A172 (cell line): ENCODE measurements at places on chromosomes 16 and 17. TPM values are rescaled to one million over a fixed set of nuclear protein-coding genes. Genes with fewer than 3 reads are reported as not detected.
A peak's percentile ranks its signal among the peaks of the same experiment; 100 is the strongest.

- DNase-seq, result no peak
These were observed 47.5 kb downstream of the MAP2K6 start for GRCh38 chr17:69461951-69462369.

DNA sequence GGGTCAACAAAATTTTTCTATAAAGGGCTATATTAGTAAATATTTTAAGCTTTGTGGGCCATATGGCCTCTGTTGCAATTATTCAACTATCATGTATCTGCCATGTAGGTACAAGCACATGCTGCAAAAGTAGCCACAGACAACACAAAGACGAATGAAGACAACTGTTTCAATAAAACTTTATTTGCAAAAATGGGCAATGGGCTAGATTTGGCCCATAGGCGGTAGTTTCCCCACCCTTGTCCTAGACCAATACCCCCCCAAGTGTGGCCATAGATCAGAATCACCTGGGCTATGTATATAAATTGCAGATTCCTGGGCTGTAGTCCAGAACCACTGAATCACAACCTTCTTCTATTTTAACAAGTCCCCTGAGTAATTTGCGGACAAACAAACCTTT is 331.0 kb upstream of the PSMD7 start:
- DNase-seq, result no peak

DNA sequence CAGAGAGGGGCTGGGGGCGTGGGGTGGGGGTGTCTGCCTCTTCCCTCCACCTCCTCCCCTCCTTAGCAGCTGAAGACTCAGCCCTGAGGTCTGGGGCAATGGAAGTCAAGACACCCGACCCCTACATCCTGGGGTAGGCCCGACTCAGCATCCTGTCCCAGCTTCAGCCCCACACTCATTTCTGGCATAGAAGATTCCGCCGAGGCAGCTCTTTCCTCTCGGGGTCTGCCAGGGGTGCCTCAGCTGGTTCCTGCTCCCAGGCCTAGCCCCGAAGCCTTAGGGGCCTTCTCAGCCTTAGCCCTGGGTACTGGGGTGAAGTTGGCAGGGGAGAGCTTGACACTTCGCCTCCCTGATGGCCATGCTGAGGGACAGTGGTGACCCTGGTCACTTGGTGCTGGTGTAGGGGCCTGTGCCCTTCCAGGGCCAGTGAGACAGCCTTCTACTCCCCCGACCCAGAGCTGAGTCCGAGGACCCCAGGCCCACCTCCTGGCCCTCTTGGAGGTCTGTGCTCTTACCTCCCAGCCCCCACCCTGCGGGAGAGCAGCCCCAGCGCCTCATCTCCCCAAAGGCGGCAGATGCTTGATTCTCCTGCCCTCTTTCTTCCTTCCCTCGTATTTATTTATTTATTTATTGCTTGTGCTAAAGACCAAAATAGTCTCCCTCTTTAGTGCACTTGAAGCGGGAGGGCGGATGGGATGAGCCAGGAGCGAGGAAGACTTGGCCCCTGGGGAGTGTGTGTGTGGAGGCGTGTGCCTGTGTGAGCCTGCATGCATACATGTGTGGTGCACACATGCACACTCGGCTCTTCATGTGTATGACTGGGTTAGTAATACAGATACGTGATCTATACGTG is 42.5 kb downstream of the KCNJ12 start:
- DNase-seq, result no peak

DNA sequence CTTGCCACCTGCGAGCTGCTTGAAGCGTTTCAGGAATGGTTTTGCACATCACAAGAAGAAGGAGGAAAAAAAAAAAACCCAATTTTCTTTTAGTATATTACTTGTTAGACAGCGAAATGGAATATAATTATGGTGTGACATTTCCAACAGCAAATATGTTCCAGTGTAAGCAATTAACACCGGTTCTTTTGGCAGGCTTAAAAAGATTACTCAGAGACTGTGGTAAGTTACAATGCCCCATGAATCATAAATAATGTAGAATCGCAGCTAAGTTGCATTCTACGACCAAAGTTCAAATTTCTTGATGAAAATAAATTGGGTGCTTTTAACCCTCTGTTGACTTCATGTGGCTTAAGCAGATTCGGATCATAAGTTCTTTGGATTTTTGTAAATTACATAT is 245.2 kb downstream of the XYLT1 start:
- no peak for DNase-seq

GRCh38 chr16:65965628-65966027 is 400.9 kb upstream of the CDH5 start:
- DNase-seq, result no peak

GRCh38 chr17:73613271-73614233 is 30.7 kb downstream of the SDK2 start:
- no peak for DNase-seq

GRCh38 chr16:30744183-30744582 is 4.0 kb upstream of the PHKG2 start:
- no peak for DNase-seq

DNA sequence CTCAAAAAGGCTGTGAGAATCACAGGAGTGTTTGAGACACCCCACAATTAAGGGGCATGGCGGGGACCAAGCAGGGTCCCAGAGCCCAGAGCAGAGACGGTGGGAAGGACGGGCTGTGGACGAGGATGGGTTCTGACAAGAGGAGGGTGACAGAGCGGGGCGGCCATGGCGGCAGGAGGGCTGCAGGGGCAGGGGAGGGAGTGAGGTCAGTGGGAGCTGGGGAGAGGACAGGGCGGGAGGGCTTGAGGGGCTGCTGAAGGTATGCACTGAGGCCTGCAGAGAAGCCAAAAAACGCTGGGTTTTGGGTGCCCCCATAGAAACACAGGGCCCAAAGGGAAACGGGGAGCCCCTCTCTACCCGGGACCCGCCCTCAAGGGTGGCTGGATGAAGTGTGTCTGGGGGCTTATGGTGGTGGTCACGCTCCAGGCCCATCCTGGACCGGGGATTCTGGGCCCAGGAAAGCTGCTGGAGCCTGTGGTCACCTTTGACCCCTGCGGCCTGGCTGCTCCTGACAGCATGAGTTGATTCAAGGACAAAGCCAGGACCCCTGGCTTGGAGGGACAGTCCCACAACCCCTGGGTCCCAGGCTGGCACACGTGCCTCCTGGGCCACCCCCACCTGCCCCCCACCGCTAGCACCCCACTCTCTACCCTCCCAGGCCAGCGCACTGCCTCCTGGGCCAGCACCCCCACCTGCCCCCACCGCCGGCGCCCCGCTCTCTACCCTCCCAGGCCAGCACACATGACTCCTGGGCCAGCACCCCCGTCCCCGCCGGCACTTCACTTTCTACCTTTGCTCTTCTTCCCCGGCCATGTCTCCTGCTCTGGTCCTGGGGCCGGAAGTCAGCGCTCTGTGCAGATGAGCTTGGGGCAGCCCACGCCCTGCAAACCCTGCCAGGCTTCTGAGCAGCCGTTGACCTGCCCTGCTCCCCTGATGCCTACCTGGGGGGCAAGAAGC is 31.0 kb upstream of the ACSF3 start:
- no peak for DNase-seq

- DNase-seq, result no peak
These were observed 29.2 kb downstream of the DDX19A start for GRCh38 chr16:70375636-70376611.

- no peak for DNase-seq
These were observed 107.2 kb upstream of the C16orf82 start for GRCh38 chr16:26959416-26960009.

DNA sequence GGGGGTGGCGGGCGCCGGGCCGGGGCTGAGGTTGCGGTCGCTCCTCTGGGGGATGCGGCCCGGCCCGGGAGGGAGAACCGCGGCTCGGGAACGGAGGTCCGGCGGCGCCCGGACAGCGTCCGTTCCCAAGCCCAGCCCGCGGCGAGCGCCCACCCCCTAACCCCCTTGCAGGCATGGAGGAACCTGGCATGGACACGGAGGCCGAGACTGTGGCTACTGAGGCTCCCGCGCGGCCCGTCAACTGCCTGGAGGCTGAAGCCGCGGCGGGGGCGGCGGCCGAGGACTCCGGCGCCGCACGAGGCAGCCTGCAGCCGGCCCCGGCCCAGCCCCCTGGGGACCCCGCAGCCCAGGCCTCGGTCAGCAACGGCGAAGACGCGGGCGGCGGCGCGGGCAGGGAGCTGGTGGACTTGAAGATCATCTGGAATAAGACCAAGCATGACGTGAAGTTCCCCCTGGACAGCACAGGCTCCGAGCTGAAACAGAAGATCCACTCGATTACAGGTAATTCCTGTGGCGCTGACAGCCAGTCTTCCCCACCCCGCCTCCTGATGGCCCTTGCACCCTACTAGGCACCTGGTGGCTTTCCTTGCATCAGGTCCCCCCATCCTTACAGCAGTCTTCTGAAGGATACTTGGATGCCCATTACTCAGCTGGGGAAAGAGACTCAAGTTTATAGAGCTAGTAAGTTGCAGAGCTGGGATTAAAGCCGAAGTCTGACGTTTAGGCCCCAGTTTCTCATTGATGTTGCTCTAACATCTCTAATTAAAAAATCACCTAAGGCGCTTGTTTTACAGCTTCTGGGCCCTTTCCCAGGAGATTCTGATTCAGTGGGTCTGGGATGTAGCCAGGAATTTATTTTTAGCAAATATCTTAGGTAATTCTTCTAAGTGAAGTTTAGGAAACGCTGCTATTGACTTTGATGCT is 514 bp downstream of the UBFD1 start:
- peak; percentile 43 for DNase-seq

- DNase-seq, result no peak
These were observed 135.9 kb downstream of the KATNIP start for GRCh38 chr16:27685807-27686206.

DNA sequence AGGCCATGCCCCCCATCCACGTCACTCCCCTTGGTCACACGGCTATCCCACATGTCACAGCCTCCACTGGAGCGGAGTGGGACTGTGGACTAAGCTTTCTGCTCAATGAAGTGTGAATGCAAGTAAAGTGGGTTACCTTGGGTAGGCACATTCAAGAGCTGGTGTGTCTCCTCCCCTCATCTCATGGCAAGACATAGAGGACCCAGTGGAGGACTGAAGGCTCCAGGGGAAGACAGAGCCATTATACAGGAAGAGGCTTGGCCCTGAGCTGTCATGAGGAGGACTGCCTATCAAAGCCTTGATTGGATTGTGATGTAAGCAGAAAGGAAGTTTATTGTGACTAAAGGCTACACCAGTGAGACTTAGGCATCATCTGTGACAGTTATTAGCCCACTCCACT is 129.2 kb upstream of the CCL2 start:
- DNase-seq, result no peak

Gene TUBB3
- 743 and 810 TPM in 2 replicates for total RNA-seq

Gene GSG1L
- not detected in 2 replicates for total RNA-seq

Gene GAST
- not detected in 2 replicates for total RNA-seq

Gene TTYH2
- total RNA-seq, result 0.72 and 1.3 TPM in 2 replicates

Gene ACSM2A
- total RNA-seq, result not detected in 2 replicates

Gene PTRH2
- total RNA-seq, result 51.7 and 60.5 TPM in 2 replicates

Gene RHBDL3
- 3.7 TPM in 2 replicates for total RNA-seq
